Esophagus mucosa (tissue), 1 donor: ENCODE measurements at places on chromosomes 3 and 15.

- no peak for ATAC-seq
Observed at GRCh38 chr3:134685929-134686802, 35.3 kb upstream of the KY start.

DNA sequence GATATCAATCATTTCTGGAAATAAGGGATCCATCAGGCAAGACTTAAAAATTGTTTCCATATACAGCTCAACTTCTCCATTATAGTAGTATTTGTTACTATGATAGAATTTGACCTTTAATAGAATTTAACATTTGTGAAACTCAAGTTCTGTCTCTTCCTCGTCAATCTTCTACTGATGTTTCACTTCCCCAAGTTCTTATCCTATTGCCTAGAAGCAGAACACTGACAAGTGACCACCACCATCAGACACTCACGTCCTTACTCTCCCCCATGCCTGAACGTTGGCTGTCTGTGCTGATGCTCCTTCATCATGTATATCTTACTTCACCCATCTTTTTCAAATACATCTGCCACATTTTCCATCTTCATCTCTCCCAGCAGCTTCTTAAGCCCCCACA lies 26.6 kb upstream of the TAFA4 start:
- no peak for ATAC-seq

DNA sequence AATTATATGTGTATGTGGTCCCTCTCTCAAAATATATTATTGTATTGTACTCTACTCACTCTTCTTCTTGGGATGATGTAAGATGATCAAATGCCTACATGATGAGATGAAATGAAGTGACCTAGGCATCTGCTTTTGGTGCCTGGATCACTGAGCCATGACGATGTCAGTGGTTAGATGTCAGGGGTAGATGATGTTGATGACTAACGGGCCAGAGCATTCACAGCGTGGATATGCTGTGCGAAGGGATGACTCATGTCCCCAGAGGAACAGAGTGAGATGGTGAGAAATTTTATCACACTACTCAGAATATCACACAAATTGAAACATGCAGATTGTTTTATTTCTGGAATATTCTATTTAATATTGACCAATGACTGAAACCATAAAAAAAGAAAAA lies 233.9 kb upstream of the CADM2 start:
- no peak for ATAC-seq

DNA sequence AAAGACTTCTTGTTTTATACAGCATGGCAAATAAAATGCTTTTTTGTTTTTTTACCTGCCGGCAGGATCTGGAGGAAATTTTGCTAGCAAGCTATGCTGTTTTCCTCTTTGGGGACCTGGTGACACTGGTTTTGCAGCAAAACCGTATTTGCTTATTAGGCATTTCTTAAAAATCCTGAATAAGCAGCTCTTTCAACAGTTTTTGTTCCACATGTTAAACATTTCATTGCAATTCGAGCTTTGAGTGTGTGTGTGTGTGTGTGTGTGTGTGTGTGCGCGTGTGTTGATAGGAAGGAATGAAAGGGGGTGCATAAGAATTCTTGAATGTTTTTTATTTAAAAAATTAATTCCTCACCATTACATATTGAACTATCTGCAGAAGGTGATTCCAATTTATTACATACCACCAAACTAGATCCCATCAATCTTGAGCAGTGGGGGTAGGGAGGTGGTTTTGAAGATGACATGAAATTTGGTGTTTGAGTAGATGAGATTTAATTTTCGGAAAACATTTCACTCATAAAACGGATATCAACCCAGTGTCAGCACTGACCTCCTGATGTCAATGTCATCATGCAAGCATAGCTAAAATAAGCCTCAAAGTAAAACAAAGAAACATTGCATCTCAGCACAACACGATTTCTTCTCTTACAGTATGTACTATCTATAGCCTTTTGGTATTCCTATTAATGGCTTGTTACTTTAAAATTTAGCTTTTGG lies 17.3 kb downstream of the ZBTB38 start:
- no peak for ATAC-seq

- ATAC-seq, result peak; percentile 38
Observed at GRCh38 chr15:70093481-70094319, 4.0 kb downstream of the TLE3 start.

DNA sequence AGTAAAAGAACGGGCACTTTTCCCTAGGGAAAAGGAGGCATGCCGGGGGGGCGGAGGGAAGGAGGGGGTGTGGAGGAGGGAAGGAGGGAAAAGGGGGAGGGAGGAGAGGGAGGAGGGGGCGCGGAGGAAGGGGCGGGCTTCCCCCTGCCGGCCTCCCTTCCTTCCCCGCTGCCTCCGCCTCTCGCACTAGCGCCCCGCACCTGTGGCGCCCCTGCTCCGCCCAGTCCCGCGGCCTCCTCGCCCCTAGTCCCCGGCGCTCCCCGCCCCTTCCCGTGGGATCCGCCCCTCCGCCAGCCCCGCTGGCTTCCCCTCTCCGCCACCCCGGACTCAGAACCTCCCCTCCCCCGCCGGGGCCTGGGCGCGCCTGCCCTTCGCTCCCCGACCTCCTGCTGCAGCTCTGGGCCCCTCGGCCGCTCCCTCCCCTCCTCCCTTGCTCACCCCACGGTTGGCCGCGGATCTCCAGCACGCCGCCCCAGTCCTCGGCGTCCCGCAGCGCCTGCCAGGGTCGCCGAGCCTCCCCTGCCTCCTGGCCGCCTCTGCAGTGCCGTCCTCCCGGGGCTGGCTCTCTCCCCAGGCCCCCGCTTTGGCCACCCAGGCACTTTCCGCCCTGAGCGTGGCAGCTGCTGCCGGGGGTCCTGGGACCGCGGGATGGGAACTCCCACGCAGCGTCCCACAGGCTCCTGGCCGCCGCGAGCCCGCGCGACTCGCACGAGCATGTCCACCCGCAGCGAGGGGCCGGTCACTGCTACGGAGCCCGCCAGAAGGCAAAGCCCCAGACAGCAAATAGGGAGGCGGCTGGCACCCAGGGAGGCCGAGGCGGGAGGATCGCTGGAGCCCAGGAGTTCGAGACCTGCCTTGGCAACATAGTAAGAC lies 147.4 kb downstream of the TJP1 start:
- no peak for ATAC-seq

GRCh38 chr15:27328186-27328585 lies 357.2 kb downstream of the GABRG3 start:
- no peak for ATAC-seq

DNA sequence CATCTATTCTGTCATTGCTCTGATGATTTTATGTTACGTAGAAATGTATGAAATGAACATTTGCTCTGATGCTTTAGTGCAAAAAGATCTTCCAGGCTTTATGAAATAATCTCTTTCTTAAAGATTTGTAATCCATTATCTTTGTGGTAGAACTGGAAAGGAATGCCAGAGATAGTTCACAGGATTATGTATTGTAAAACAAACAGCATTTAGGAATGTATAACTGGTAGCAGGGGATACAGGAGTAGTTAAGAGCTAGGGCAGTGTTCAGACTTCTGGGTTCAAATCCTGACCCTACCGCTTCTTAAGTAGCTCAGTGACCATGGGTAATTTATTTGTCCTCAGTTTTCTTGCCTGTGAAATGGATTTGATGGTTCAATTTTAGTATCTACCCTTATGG lies 429.8 kb upstream of the TPM1 start:
- ATAC-seq, result no peak

GRCh38 chr3:123081718-123082369 lies 15.0 kb downstream of the PDIA5 start:
- no peak for ATAC-seq

- no peak for ATAC-seq
Observed at GRCh38 chr3:126979046-126979628, 3.8 kb upstream of the PLXNA1 start.

DNA sequence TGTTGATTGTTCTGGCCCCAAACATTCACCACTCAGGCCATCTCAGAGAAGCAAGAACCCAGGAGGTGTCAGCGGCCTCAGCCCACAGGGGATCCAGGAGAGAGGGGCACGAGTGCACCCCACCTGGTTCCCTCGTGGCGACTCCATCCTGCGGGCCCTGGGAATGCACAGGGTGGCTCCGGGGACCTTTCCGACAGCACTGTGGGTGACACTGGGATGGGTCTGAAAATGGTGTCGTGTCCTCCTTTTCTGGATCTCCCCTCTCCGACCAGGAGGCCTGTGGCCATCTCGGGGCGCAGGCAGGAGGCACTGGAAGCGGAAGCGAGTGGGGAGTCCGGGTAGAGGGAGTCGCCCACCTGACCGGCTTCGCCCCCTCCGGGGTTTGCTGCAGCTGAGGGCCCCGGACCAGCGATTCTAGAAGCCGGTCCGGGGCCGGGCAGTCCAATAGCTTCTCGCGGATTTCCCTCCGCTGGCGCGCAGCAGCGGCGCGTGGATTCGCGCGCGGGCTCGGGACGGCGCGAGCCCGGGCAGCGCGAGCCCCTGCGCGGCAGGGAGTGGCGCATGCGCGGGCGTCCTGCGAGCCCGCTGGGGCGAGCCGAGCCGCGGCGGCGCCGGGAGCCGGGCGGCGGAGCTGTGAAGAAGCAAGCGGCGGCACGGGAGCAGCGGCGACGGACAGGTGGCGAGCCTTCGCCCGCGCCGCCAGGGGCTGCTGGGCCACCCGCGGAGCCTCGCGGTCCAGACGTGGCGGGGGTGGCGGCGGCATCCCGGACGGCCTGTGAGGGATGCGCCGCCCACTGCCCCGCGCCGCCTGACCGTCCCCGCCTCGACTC lies at the start of gene DOCK3:
Gene DOCK3 (plus strand): TSS at position 579 of the 830 bp plus-strand sequence. CDS start 337 bp downstream, outside the sequence.
- ATAC-seq, result peak; percentile 85

- no peak for ATAC-seq
Observed at GRCh38 chr15:61653110-61653509, 407.1 kb downstream of the VPS13C start.

- no peak for ATAC-seq
Observed at GRCh38 chr15:44045217-44045616, 149.9 kb downstream of the FRMD5 start.

DNA sequence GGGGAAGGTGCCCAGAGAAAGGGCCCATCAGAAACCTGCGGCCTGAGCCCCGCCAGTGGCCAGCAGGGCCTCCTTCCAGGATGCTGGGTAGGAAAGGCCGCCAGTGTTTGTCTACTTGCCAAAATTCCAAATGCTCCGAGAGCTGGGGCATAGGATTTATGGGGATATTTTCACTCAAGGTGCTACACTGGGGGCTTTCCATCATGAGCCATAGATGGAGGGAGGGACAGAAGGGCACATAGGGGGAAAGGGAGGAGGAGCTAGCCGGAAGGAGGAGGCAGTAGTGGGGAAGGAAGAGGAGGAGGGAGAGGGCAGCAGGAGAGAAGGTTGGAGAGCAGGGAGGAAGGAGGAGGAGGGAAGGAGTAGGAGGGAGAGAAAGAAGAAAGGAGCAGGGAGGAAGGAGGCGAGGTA lies 494.7 kb upstream of the PROK2 start:
- no peak for ATAC-seq

DNA sequence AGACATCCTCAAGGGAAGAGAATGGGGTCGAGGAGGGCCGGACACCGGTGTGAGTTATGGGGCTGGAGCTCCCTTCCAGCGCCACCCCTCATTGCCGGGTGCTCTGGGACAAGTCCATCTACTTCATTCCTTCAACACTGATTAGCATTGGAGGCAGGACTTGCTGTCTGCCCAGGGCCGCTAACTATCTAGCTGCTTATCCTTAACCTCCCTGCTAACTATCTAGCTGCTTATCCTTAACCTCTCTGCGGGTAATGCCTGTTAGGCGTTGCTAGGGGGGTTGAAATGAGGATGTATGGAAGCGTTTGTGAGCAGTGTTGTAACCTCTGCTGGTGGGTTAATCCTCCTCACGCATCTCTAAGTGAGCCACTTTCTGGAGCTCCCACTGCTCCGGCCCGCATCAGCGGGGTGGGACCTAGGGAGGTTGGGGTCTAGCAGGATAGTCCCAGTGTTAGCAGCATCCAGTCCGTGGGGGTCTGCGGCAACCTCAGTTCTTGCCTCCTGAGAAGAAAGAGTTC lies 10.9 kb upstream of the CHAC1 start:
- peak; percentile 3 for ATAC-seq

GRCh38 chr15:53836618-53837017 lies 77.2 kb upstream of the WDR72 start:
- ATAC-seq, result no peak

GRCh38 chr3:128498127-128498626 lies 5.2 kb upstream of the GATA2 start:
- no peak for ATAC-seq

- ATAC-seq, result no peak
Observed at GRCh38 chr15:38652183-38652794, 87.7 kb upstream of the RASGRP1 start.

DNA sequence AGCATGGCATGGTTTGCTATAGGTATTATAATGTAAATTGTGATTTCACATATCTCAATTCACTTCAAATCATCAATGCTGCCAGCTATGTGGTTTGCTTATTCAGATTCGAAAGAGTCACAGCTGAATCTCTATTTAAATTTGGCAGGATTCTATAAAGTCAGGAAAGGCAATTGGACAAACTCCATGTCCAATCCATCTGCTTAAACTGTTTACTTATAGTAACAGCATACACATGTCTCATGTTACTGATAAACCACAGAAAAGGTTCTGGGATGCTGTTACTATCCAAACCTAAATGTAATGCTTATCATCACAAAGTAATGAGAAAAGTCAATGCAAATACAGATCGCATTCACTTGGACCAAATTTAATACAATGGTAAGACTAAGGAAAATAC lies 229.7 kb downstream of the ISL2 start:
- ATAC-seq, result no peak

DNA sequence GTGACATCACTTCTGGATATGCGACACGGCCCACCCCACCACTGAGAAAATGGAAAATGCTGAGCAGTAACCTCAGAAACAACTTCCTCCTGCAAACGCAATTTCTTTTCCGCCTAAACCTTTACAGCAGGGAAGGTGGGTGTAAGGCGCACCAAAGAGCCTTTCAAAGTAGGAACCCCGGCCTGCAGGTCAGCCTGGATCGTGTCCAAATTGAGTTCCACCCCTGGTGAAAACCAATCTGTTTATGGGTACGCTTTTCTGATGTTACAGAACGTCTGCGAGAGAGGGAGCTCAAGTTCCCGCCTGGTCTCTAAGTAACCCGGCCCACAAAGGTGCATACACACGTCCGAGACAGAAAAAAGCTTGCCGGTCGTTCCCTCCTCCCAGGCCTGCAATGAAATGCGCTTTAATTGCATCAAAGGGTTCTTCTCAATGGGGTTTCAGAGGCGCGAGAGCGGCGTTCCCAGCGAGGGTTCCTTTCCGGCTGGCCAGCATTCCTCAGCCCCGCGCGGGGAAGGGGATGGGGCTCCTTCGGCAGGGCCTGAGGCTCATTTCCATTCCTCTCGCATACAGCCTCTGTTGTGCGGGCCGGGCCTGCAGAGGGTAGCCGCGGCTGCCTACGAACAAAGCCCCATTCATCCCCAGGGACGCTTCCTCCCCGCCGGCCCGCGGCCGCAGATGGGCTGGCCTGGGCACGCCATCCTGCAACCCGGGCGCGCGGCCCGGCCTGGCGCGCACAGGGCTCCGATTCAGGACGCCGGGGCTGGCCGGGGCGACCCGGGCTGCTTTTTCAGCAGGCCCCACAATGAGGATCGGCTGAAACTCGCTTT lies 138.1 kb downstream of the TMCO5A start:
- ATAC-seq, result peak; percentile 74
